GM12864 (cell line): ENCODE measurements at places on chromosomes 3 and 15.

GRCh38 chr3:116836286-116836685 is 126.7 kb downstream of the TUSC7 start:
- DNase-seq = no peak

DNA sequence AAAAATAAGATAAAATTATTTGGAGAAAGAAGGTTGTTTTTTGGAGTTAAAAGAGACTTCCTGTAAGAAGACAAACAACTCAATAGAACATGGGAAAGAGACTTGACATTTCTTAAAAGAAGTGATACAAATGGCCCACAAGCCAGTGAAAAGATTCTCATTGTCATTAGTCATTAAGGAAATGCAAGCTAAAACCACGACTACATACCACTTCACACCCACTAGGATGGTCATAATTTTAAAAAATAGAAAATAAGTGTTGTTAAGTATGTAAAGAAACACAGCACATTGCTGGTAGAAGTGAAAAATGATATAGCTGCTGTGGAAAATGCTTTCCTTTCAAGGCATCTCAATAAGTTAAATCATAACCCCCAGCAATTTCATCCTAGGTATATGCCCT is 44.4 kb upstream of the GK5 start:
- DNase-seq = no peak

GRCh38 chr3:183218826-183219225 is 34.2 kb upstream of the B3GNT5 start:
- DNase-seq = no peak

DNA sequence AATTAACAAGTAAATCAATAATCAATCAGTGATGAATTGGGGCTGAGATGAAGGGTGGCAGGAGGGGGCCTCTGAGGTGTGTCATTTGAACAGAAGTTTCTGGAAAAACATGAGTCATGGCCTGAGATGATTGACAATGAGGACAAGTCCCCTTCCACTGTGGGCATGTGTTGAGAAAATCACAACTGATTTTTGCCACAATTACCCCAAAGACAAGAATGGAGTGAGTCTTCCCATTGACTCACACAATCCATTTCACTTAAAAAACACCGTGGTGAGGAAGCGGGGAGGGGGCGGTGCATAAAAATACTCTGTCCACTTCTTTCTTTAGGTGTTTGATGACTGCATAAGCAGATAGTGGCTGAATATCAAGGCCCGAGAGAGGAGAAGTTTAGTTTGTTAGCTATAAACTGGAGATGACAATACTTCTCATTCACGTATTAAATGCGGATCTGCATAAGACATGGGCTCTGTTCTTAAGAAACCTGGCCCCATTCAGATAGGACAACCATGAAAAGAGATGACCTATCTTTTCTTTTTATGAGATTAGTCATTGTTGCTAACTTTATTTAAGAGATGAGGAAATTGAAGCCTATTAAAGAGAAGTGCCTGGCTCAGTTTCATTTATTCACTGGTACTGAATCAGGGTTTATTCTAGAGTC is 34.7 kb downstream of the SHC4 start:
- DNase-seq = no peak

GRCh38 chr3:10764259-10765051 is 51.6 kb upstream of the SLC6A11 start:
- no peak for DNase-seq

DNA sequence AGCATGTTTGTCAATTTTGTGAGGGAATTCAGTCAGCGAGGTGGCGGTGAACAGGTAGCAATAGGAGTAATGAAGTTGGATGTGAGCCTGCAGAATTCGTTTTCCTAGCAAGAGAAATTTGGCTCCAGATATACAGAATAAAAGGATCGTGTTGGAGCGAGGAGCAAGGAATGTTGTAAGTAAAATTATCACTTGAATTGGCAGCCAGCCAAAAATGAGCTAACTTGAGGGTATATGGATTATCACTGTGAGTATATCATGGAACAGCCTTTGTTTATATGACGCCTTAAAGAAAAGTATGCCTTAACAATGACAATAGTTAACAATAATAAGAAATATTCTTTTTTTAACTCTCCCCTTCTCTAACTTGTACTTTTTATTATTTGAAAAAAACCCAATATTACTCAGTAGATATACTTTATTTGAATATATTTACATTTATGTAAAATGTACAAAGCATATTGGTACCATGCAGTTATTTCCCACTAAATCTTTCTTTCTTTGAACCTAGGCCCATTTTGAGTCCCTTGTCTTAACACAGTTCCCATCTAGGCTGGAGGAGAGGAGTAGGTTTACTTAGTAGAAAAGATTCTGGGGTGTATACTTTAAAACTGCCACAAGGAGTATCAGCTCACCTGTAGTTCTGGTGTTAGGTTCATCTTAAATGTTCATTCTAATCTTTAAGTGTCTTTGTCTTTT is 29.3 kb downstream of the EPHA6 start:
- no peak for DNase-seq

- DNase-seq = no peak
Observed at GRCh38 chr3:100189444-100189964, 71.3 kb upstream of the TBC1D23 start.

DNA sequence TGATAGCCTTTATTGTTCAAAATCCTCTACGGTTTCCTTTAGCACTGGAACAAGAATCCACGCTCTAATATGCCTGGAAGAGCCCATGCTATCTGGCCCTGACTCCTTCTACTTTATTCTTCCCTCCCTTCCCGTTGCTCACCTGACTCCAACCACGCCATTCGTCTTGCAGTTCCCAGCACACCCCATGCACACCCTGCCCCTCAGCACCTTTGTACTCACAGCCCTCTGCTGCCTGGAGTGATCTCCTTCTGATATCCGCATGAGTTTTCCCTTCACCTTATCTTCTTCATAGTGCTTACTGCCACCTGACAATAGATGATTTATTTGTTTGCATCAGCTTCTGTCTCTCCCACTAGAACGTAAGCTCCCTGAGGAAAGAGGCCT is 16.6 kb upstream of the BCL2A1 start:
- no peak for DNase-seq

- no peak for DNase-seq
Observed at GRCh38 chr15:42848846-42849245, 71.7 kb downstream of the TTBK2 start.

- no peak for DNase-seq
Observed at GRCh38 chr3:186381424-186382216, 19.6 kb upstream of the DGKG start.

GRCh38 chr3:170096342-170096741 is 58.5 kb downstream of the GPR160 start:
- no peak for DNase-seq

- DNase-seq = no peak
Observed at GRCh38 chr3:52982839-52983238, 63.0 kb downstream of the SFMBT1 start.

GRCh38 chr15:74873756-74874424 is 725 bp upstream of the SCAMP2 start:
- DNase-seq = no peak

DNA sequence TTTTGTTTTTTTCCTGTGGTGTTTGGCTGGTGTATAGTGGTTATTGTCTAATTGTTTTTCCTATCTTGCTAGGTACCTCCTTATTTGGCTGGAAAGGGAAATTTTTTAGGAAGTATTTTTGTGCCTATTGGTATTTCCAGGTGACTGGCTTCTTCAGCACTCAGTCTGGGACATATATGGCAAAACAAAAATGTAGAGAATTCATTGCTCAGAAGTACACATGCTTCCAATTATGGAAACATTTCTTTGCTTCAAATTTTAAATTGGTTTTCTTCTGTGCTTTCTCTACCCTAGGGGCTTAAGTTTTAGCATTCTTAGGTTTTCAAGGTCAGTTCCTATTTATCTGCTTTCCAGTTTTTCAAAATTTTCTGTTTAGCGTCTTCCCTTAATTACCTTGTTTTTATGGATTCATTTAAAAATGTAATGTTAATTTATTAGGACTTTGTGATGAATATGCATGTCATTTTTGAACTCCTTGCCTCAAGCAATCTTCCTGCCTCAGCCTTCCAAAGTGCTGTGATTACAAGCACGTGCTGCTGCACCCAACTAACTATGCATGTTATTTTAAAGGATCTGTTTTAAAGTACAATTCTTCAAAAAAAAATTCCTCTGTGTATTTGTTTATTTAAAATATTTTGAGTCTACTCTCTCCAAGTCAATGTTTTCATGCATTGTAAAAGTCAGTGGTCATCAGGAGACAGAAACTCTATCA is 231.9 kb upstream of the DPPA4 start:
- DNase-seq = no peak

DNA sequence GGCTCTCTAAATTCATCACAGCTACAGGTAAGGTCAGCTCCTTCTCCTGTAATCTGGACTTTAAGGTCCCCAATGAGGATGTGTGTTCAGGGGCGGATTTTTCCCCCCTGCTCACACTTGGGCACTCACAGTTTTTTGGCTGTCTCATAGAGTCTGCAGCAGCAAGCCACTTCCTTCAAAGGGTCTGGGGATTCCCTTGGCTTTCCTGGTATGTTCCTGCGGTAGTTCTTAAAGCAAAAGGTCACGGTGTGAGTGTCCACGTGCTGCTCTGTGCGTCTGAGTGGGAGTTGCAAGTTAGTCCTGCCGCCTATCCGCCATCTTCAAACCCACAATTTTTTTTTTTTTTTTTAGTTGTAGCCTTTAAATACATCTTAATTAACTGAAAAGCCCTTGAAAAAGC is 15.4 kb upstream of the CFAP20DC start:
- peak; percentile 37 for DNase-seq

- no peak for DNase-seq
Observed at GRCh38 chr3:73422571-73422970, 202.2 kb downstream of the PDZRN3 start.

GRCh38 chr3:113658107-113658506 is 38.3 kb downstream of the USF3 start:
- no peak for DNase-seq

- DNase-seq = no peak
Observed at GRCh38 chr3:109098079-109098644, 19.8 kb downstream of the MORC1 start.

GRCh38 chr3:25665315-25666280 is 891 bp upstream of the TOP2B start:
- peak; percentile 13 for DNase-seq

GRCh38 chr15:68275165-68275746 is 2.3 kb upstream of the FEM1B start:
- DNase-seq = no peak

DNA sequence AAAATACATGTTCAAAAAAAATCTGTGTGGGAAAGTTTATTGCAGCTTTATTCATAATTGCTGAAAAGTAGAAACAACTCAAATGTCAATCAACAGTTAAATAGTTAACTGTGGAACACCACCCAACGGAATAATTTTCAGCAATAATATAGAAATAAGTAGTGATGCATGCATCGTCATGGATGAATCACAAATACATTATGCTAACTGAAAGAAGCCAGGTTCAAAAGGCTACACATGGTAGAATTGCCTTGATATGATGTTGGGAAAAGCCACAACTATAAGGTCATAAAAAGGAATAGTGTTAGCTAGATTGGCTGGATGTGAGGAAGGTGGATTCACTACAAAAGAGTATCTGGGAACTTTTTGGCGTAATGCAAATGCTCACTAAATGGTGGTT is 82.0 kb downstream of the GMNC start:
- DNase-seq = no peak

- no peak for DNase-seq
Observed at GRCh38 chr3:188083011-188083410, 70.9 kb upstream of the LPP start.

- DNase-seq = no peak
Observed at GRCh38 chr3:162134571-162134970, 638.0 kb downstream of the OTOL1 start.

DNA sequence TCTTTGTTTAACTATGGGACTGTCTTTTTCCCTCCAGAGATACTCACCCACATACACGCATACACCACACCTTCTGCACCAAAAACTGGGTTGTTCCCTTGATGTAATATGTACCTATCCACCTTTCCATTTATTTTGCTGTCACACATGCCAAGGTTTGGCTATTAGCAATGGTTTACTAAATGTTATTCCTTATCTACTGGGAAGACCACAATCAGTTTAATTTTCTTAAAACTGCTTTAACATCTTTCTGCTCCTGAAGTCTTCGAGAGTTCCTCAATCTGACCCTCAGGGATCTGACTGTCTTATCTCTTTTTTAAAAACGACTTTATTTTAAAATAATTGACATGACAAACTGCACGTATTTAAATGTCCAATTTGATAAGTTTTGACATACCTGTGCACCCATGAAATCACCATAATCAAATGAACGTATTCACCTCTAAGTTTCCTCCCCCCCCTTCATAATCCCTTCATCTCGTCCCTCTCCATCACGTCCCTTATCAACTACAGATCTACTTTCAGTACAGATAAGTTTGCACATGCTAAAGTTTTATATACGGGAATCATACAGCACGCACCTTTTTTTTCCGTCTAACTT is 805 bp upstream of the TRPM7 start:
- no peak for DNase-seq

- no peak for DNase-seq
Observed at GRCh38 chr15:32671339-32672325, 30.1 kb downstream of the SCG5 start.

- DNase-seq = peak; percentile 21
Observed at GRCh38 chr15:49421991-49422390, 1.1 kb upstream of the FGF7 start.

DNA sequence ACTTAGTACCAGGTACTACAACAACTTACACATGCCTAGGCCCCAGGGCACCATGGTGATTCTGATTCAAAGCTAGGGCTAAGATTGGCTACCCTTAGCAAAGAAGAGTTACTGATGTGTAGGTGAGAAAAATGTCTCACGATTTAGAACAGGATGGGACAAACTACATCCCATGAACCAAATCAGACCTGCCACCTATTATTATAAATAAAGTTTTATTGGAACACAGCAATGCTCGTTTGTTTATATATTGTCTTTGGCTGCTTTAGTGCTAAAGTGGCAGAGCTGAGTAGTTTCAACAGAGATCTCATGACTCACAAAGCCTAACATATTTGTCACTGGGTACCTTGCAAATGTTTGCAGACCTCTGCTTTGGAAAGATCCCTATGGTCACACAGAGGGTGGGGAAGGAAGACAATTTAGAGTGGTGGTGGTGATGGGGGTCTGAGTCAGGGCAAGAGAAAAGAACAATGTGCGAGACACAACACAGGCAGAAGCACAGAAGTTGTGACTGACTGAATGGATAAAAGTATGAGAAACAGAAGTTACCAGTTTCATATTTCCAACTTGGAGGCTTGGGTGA is 770.6 kb upstream of the CFAP20DC start:
- no peak for DNase-seq

- DNase-seq = no peak
Observed at GRCh38 chr15:100891307-100892012, 11.8 kb downstream of the ALDH1A3 start.

DNA sequence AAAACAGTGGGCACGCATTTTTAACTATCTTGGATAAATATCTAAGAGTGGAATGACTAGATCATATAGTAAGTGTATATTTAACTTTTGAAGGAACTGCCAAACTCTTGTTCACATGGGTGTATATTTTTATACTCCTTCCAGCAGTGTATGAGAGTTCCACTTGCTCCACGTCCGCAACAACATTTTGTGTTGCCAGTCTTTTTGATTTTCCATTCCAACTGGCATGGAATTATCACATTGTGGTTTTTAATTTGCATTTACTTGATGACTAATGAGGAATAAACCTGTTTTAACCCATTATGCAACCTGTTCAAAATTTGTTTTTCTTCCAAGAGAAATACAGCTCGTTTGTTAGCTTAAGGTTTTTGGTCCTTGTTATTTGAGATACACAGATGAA is 51.6 kb downstream of the ZNF621 start:
- DNase-seq = no peak
